Stimulated activated CD8-positive, alpha-beta memory T cell treated with anti-CD3 and anti-CD28 coated beads, Interleukin-15, amount 100 ng/mL, for 24 hours (primary cell): ENCODE measurements at places on chromosomes 16 and 17.

GRCh38 chr16:80480664-80481063, 60.1 kb upstream of the DYNLRB2 start:
- no peak for DNase-seq

- no peak for DNase-seq
Measured at GRCh38 chr16:35741546-35741945, 2282.1 kb downstream of the TP53TG3F start.

DNA sequence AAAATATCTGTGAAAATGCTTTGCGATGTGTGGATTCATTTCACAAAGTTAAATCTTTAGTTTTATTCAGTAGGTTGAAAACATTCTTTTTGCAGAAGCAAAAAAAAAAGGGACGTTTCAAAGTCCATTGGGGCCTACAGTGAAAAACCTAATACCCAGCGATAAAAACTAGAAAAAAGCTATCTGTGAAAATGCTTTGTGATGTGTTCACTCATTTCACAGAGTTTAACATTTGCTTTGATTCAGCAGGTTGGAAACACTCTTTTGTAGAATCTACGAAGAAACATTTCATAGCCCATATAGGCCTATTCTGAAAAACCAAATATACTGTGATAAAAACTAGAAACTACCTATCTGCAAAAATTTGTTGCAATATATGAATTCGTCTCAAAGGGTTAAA, 113.6 kb upstream of the WSB1 start:
- DNase-seq, result no peak

DNA sequence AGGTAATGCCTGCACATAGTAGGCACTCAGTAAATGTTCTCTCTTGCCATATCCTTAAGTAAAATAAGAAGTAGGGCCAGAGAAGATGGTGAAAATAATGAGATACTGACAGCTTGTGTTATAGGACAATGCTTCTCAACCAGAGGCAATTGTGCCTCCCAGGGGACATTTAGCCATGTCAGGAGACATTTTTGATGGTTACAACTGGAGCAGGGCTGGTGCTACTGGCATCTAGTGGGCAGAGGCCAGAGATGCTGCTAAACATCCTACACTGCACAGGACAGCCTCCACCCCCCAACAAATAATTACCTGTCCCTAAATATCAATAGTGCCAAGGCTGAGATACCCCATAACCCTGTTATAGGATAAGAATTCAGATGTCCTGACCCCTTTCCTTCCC, 1.7 kb downstream of the RAD51D start:
- no peak for DNase-seq

GRCh38 chr17:41539979-41540701, 12.0 kb upstream of the KRT19 start:
- DNase-seq, result no peak

GRCh38 chr16:3501783-3502400, 1.1 kb downstream of the CLUAP1 start:
- DNase-seq, result no peak

DNA sequence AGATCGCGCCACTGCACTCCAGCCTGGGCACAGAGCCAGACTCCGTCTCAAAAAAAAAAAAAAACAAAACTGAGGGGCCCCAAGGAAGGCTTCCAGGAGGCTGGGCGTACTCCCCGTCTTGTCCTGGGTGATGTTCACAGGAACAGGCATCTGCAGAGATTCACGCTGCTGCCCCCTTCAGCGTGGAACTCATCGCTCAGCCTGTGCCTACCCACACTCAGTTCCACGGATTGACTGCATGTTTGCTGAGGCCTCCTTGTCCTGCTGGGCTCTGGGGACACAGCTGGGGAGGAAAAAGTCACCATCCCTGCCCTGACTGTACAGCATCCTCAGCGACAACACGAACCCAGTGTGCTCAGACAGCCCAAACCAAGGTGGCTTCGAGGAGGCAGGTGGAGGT, 12.9 kb upstream of the OSGIN1 start:
- no peak for DNase-seq

- DNase-seq, result no peak
Measured at GRCh38 chr17:81340607-81341515, 45.8 kb upstream of the SLC38A10 start.

DNA sequence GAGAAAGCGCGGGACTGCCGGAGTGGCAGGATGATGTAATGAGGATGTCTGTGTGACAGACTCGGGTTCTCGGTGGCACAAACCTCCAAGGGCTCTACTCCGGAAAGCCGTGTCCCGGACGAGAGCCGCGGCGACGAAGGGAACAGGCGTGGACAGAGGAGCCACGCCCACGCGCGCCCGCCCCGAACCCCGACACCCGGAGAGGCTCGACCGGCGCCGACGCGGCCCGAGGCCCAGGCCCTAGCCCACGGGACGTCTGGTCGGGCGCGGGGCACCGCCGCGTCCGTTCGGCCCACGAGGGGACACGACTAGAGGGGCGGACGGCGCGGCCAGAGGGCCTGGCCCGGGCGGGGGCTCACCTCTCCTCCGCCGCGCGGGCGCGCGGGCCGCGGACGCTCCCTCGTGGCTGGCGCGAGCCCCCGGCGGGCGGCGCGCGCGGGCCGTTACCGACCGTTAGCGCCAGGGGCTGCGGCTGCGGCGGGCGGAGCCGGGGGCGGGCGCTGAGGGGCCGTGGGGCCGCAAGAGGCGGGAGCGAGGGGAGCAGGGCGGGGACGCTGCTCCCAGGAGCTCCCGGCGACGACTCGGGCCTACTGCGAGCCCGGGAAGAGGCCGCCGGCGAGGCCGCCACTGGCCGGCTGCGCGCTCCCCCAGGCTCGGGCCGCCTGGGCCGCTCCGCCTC, 2.1 kb upstream of the IRX5 start:
- no peak for DNase-seq

DNA sequence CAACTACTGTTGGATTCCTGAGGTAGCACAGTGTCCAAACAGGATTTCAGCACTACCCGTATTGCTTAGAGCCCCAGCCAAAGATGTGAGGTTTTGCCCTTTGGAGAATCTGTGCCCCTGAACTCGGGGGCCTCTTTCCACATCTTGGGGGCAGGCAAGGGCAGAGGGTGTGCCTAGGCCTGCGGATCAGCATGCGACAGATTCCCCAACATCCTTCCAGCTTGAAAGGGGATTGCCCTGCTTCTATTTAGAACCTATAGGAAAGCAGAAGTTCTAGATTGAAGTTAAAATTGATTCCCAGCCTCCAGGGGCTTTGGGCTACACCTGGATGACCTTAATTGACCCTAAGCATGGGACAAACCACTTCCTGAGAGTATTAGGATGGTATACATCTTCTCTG, 19.6 kb downstream of the NOD2 start:
- no peak for DNase-seq

DNA sequence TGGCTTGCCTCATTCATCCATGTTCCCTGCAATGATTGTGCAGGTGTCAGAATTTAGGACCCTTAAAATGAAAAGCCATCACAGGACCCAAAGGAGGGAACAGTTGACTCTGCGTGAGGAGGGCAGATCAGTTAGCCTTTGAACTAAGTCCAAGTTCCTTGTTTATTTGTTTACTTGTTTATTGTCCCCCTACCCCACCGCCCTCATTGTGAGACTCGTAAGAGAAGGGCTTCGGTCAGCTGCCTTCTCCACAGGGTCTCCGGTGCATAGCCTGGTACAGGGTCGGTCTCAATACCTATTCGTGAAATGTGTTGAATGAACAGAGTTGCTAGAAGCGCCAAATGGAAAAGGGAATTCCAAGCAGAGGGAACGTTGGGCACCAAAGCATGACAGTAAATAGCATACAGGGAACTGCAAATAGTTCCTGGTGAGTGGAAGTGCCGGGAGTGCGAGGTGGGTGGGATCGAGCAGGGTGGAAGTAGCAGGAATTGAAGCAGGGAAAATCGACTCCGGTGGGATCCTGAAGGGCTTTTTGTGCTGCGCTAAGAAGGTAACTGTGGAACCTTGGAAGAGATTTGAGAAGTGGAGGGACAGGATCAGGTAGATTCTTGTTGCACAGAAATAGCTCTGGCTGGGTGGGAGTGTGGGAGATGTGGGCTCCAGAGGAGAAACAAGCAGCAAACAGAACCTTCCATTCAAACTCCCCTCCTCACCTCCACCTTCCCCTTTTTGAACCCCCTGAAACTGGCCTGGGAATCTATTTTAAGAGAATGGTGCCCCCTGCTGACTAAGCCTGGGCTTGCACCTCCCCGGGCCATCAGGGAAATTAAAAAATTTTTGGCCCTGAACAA, 12.7 kb downstream of the SLC35B1 start:
- peak; percentile 54 for DNase-seq

DNA sequence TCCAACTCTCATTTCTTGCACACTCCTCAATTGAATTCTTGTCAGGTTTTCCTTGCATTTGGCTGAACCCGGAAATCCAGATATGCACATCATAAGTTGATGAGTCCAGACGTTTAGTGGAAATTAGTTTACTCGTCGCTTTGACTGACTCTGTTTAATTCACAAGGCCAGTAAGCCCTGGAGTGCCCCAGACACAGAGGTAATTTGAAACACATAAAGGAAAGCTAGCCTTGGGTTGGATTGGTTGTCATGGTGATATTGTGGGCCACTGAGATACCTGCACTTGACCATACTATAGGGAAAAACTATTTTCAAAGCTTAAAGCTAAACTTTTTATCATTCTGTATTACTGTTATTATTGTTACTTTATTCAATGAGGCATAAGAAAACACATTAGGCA, 178.3 kb upstream of the CA10 start:
- no peak for DNase-seq

DNA sequence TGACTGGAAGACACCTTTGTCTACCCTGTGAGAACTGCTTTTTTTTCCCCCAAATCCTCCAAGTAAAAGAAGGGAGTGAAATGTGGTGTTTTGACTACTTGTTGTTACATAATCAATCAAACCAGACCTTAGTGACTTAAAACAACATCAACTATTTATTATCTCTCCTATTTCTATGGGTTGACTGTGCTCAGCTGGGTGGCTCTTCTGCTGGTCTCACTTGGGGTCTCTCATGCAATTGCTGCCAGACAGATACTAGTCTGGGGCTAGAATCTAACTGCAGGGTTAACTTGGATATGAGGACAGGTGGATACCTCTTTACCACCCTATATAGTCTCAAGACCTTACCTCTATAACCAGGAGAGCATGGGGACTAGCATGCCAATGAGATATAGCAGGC, 141.3 kb downstream of the SALL1 start:
- no peak for DNase-seq

GRCh38 chr17:4247361-4247970, 16.3 kb downstream of the ANKFY1 start:
- no peak for DNase-seq

DNA sequence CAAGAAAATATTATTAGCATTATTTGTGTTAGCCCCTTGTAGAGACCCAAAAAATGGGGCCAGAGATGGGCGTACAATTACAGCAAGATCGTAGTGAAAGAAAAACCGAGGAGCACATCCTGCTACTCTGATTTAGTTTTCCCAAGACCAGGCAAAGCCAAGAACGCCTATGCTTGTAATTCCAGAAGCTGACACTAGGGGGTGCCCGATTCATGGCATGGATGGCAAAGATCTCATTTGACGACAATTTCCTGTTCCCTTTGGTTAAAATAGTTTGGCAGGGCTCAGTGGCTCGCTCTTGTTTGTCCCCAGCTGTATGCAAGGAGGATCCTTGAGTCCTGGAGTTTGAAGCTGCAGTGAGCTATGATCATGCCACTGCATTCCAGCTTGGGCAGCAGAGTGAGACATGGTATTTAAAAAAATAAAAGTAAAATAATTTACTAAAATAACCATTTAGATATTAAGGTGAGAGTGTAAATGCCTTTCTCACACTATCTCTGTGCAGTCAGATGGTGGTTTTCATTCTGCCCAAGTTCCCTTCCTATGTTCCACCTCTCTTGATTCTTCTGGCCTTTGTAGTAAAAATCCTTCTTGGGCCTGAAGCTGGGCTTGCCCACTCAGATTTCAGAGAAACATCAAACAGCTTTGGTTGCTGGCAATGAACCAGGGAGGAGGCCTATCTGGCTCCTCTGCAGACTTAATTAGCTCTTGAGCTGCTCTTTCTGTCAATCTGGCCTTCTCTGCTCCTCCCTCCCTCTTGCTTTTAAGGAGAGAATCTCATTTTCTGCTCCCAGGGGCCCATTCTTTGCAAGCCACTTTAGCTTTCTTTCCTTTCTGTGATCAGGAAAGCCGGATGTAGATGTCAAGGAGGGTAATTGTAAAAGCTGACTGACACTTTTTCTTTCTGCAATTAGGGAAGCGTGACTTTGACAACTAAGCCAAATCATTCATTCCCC, 31.2 kb downstream of the TMEM238L start:
- peak; percentile 11 for DNase-seq

GRCh38 chr16:23608194-23608593, 12.1 kb upstream of the NDUFAB1 start:
- DNase-seq, result no peak

DNA sequence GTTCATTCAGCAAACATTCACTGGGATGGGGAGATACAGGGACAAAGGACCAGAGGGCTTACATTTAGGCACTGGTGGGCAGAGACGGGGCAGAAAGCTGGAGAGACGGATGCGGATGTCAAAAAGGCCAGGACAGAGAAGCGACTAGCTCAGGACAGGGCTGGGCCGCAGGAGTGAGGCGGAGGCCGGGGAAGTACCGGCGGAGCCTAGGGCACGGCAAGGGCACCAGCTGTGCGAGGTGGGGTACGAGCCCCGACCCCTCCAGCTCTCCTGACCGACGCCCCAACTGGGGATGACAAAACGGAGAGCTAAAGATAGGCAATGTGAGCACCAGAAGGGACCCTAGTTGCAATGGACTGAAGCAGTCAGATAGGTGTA, 3.9 kb upstream of the SGCA start:
- no peak for DNase-seq

DNA sequence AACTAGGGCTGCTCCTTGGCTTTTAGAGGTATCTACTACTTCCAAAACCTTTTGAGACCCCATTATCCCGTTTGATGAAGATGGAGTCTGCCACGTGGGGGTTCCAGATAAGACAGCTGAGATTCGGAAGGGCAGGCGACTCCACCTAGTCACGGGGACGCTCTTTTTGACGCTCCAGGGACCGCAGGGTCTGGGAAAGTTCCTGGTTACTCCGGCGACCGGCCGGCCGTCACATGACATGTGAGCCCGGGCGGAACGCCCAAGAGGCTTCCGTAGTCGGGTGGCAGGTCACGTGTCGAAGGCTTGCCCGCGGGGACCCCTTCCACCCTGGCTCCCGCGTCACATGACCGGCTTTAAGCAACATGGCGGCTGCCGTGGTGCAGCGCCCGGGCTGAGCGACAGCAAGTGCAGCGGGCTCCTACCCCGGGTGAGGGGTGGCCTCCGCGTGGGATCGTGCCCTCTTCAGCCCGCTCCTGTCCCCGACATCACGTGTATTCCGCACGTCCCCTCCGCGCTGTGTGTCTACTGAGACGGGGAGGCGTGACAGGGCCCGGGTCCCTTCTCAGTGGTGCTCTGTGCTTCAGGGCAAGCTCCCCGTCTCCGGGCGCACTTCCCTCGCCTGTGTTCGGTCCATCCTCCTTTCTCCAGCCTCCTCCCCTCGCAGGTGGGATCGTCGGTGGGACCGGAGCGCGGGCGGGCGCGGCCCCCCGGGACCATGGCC, at the start of gene SPNS1:
SPNS1 (plus strand) TSS at position 342 of the 721 bp plus-strand sequence; CDS start at position 716, 374 bp downstream.
- peak; percentile 82 for DNase-seq

GRCh38 chr16:13781169-13781564, 138.8 kb upstream of the ERCC4 start:
- DNase-seq, result no peak

DNA sequence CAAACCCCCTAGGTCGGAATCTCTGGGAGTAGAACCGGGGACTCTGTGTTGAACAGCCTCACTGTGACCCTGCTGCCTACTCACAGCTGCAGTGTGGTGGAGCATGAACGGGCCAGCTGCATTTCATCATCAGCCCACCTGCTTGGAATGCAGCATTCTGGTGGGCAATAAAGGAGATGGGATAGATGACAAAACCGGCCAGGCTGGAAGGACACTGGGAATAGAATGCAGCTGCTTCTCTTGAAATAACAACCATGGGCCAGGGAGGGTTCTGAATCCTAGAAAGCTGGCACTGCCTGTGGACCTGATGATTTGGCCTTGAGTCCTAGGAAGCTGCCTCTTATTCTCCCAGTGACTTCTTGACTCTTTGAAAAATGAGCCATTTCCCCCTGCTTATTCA, 23.5 kb downstream of the CFAP97D1 start:
- DNase-seq, result no peak
